ENCODE measurements at places on chromosomes 11 and 22. TPM values are rescaled to one million over a fixed set of nuclear protein-coding genes. Genes with fewer than 3 reads are reported as not detected.

The OR51E2 gene
- total RNA-seq = not detected

- no peak for DNase-seq
These were observed 20.7 kb downstream of the OR10V1 start for GRCh38 chr11:59692915-59693314.

DNA sequence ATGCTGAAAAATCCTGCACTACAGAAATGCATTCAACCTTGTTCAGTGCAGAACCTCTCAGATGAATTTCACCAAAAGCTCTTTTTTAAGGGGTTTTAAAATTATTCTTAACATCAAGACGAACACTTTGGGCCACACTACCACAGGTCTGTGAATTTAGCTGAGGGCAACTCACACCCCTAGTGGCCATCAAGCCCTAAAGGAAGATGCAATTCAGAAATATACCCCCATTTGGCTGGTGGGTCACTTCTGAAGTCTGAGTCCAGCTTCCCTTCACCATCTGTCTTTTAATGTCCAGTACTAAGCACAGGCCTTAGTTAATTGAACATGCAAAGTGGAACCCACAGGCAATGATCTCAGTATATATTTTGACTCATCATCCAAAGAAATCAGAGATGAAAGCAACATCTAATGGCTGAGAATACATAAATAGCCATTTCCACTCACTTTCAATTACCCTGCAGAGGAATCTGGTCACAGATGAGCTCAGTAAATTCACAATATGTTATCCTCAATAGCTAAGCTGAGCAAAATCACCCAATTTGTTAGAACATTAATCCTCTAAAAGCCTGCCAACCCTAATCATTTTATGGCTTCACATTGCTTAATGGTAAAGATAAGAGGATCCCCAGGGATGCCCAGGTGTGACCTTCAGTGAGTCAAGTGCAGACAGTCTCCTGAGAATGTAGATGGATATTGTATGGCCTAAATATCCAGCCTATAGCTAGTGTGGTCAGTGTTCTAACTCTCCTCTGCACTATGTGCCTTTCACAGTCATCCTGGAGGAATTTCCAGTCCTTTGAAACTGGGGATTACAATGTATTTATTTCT, 50.3 kb downstream of the FAM76B start:
- DNase-seq = no peak

DNA sequence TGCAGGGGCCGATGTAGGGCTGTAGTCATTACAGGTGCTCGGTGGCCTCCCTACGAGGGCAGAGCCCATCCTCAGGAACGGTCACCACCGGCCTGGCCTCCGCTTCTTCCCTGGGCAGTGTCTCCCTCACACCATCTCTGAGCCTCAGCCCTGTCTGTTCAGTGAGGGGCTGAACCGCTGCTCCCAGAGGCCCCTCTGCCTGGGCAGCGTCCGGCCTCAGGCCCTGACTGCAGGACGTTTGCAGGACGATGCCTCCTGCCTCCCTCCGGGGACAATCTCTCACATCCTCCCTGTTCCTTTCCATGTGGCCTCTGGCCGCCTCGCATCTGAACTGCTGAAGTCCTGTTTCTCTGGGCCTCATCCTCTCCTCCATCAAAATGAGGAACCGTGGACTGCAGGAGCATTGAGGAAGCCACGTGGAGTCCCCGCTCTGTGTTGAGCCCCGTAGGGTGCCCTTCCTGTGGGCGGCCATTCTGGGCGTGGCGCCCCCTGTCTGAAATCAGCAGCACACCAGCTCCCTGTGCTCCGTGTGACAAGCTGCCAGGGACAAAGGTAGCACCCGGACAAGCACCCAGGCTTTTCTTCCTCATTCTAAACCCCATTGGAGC, 933.5 kb downstream of the BRD1 start:
- DNase-seq = no peak

DNA sequence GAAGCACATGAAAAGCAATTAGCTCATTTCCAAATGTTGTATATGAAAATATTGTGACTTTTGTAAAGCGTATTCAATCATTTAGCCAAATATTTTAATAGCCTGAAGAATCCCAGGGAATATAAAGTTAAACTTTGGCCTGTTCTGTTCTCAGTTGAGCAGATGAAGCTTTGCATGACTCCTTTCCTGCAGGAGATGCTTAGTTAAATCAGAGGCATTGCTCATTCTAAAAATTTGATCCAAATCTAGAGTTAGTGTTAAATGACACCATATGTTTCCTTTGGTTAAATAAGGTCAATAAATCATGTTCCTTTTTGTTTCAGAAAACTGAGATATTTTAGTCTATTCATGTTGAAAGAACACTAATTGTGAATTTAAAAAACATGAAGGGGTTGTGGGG, 51.2 kb upstream of the BIRC3 start:
- DNase-seq = no peak

- no peak for DNase-seq
These were observed 9.4 kb upstream of the CASP12 start for GRCh38 chr11:104907521-104908185.

The POU2AF1 gene
- not detected for total RNA-seq

DNA sequence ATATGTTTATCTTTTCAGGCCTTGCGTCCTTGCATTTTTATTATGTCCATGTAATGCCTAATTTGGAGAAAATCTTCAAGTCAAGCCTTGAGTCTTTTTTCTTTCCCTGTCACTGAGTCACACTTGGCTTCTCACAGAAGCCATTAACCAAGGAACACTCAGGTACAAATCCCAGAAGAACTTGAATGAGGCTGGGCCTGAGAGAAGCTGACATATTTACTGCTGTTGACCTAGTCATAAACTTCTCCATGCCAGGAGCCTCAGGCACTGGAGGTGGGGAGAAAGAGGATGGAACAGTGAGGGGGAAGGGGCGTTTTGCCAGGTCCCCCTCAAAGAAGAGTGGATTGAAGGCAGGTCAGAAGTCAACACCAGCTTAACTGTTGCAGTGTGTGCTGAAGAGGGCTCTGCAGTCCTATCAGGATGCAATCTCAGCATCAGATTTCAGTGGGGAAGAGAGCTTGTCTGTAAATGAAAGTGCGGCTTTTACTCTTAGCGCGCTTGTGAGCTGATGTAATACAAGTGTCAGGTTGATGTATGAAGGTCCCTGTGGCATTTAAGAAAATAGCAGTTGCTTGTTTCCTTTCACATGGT, 526.0 kb downstream of the ETS1 start:
- no peak for DNase-seq

- no peak for DNase-seq
These were observed 311.6 kb downstream of the AASDHPPT start for GRCh38 chr11:106389101-106389500.

GRCh38 chr11:73270855-73271477, 1.2 kb upstream of the P2RY6 start:
- peak; percentile 16 for DNase-seq

DNA sequence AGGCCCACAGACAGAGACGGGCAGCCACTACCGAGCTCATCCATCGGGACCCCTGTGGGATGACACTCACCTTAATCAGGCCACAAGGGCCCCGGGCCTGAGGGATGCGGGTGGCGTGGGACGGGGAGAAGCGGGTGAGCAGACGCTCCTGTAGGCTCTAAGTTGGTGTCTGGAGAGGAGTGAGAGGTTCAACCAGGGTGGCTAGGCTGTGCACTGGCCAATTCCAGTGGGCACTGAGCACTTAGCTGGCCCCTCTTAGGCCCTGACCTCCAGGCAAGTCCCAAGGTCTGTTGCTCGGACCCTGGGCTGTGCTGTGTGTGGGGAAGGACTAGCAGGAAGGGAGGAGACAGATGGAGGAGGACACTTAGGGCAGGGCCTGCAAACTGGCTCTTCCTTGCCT, 139.3 kb downstream of the ST3GAL4 start:
- DNase-seq = no peak

Measured in glutamatergic neuron (in vitro differentiated cells).